ENCODE measurements at places on chromosomes 7 and 10. TPM values are rescaled to one million over a fixed set of nuclear protein-coding genes. Genes with fewer than 3 reads are reported as not detected.

Gene CSTF2T
- total RNA-seq, result 11.4 TPM

Gene PPP1R3A
- not detected for total RNA-seq

Gene SYNPO2L
- total RNA-seq, result not detected

Gene OR6V1
- total RNA-seq, result not detected

Gene ING3
- 3.6 TPM for total RNA-seq

Gene ITPRIP
- 16.6 TPM for total RNA-seq

Gene ASIC3
- total RNA-seq, result 1.8 TPM

Gene CALN1
- total RNA-seq, result not detected

Gene KIF11
- total RNA-seq, result 8.4 TPM

Gene LRRC72
- not detected for total RNA-seq

Gene LRMDA
- 0.39 TPM for total RNA-seq

Gene SPDYE5
- not detected for total RNA-seq

Gene CPXM2
- under 0.01 TPM for total RNA-seq

Gene CALHM3
- not detected for total RNA-seq

Gene TFR2
- 0.39 TPM for total RNA-seq

Gene IGF2BP3
- 12.0 TPM for total RNA-seq

Gene CHAT
- not detected for total RNA-seq

Gene CTAGE6
- not detected for total RNA-seq

Gene OPN4
- not detected for total RNA-seq

Gene ASZ1
- not detected for total RNA-seq

Gene SUPV3L1
- 21.8 TPM for total RNA-seq
